ENCODE measurements at places on chromosomes 3 and 15.

- no peak for DNase-seq
Measured at GRCh38 chr3:195221015-195221853, 49.7 kb downstream of the XXYLT1 start.

DNA sequence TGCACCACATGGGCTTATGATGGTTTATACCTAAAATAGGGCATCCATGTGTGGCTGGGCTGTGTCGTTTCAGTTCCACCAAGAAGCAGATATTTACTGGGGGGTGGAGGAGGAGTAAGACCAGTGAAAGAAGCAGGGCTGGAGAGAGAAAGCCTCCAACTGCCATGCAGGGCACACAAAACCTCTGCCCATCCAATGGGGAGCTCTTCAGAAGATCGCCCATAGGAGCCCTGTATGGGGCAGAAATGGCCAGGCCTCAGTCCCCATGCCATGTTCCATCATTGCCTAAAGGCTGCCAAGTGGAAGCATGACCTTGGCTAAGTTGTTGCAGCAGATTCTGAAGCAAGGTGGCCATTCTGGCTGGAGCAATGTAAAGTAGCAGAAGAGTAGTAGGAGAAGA, 277.0 kb downstream of the MEX3B start:
- DNase-seq = no peak

GRCh38 chr3:122993124-122993978, 34.2 kb downstream of the SEMA5B start:
- no peak for DNase-seq

GRCh38 chr3:151856118-151856517, 17.3 kb upstream of the SUCNR1 start:
- no peak for DNase-seq

DNA sequence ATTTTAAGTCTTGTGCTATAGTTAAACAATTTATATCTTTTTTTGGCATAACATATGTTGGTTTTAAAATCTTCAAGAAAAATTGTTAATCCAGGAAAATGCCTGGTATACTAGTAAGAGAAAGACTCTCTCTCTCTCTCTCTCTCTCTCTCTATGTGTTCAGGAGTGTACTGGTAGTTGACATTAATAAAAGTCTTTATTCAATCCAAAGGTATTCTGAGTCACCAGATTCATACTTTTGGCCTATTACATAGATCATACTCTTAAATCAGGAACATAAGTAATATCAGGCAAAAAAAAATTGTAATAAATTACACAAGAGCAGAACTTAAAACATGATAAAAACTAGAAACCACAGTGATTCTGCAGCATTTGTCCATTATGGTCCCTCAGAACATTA, 70.2 kb downstream of the TFG start:
- DNase-seq = no peak
